Stimulated activated naive CD4-positive, alpha-beta T cell (primary cell): ENCODE measurements at places on chromosomes 16 and 17.

GRCh38 chr17:15966879-15967248, 21.9 kb downstream of the ADORA2B start:
- DNase-seq = no peak

DNA sequence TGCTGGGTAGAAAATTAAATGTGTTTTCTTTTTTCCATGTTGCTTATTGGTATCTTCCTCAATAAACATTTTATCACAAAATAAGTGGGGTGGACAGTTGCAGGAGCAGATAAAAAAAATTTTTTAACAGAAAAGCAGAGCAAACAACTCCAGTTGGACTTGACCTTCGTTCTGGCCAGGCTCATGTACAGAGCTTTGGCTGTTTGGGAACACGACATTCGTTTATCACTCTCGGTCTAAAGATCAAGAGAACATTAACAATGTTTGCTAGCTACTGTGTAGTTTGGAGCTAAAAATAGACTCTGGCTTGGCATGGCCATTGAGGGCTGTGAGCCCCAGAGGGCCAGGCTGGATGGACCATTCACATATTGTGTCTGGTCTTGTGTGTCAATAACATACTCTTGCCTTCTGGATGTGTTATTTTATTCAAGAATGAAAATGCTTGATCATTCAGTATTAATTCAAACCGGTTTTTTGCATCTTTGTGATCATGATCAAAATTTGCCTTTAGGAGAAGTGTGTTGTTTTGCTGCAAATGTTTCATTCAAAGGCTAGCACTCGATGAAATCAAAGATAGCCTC, 56.6 kb downstream of the TMEM186 start:
- no peak for DNase-seq

- peak; percentile 5 for DNase-seq
These were observed 7.6 kb downstream of the HDAC5 start for GRCh38 chr17:44115585-44116415.

GRCh38 chr16:21156767-21157467, 1.6 kb upstream of the LDAF1 start:
- DNase-seq = no peak
